Stimulated activated CD4-positive, alpha-beta T cell treated with anti-CD3 and anti-CD28 coated beads, Interleukin-15, amount 100 ng/mL, for 1 hour (primary cell): ENCODE measurements at places on chromosomes 13 and 19.

- DNase-seq: no peak
Observed at GRCh38 chr13:33590936-33591335, 227.0 kb upstream of the RFC3 start.

DNA sequence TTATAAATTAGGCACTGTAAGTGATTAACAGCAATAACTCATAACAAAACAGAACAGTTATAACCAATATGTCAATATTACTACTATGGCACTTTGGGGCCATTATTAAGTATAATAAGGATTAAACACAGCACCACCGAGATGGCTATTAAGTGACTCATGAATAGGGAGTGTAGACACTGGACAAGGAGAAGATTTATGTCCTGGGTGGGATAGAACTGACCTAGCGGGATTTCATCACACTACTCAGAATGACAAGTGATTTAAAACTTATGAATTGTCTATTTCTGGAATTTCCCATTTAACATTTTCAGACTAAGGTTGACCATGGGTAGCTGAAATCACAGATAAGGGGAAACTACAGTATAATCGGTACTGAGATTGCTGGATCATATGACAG is 79.0 kb upstream of the SLC7A1 start:
- DNase-seq: no peak

- peak; percentile 34 for DNase-seq
Observed at GRCh38 chr19:56080669-56081401, 40.3 kb downstream of the ZNF787 start.

- peak; percentile 91 for DNase-seq
Observed at GRCh38 chr19:35612559-35613321, at the start of gene HAUS5. Gene HAUS5, plus strand, starts transcription at chr19:35612735. Its CDS starts 60 bp downstream, at chr19:35612795.

GRCh38 chr19:19205416-19206410 is 2.5 kb upstream of the NR2C2AP start:
- no peak for DNase-seq

- DNase-seq: peak; percentile 55
Observed at GRCh38 chr19:14432791-14433553, at the start of gene PKN1. Gene PKN1, plus strand, starts transcription at chr19:14433306. Its CDS starts 216 bp downstream, at chr19:14433522.

DNA sequence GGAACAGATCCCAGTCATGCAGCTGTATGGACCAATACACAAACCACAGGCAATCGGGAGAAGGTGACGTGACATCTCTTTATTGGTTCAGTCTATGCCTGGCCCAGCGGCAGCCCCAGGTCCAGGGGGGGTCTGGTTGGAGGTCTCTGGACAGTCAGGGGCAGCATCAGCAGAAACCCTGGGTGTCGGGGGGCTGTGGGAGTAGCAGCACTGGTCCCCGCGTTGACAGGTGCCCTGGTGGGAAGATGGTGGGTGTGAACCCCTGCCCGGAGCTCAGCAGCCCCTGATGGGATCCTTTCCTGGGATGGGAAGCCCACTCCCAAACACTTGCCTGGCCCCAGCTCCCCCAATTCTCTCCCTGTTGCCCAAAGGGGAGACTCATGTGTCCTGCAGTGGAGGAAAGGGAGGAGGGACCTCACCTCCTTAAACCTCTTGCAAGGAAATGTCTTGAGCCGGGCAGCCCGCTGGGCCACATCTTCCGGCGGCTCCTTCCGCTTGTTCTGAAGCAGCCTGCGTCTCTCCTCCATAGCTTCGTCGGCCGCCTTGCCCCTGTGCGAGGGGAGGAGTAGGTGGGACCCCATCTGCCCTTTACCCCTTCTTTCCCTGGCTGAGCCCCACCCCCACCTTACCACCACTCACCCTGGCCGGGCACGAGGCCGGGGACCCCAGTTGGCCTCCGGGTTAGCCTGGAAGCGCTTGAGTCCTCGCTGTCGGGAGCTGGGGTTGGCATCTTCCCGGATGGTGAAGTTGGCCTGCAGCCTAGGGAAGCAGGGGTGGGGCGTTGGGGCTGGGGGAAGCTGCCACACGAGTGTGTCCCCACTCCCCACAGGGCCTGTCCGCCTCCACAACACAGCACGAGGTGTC is 2.4 kb upstream of the LYL1 start:
- DNase-seq: no peak

- DNase-seq: no peak
Observed at GRCh38 chr13:66036024-66036614, 1194.0 kb downstream of the PCDH9 start.

- DNase-seq: no peak
Observed at GRCh38 chr13:84294576-84294975, 412.3 kb upstream of the SLITRK1 start.

GRCh38 chr13:48489666-48490065 is 43.2 kb downstream of the RCBTB2 start:
- DNase-seq: no peak

- no peak for DNase-seq
Observed at GRCh38 chr13:51740698-51741097, 63.3 kb downstream of the DHRS12 start.

GRCh38 chr13:43728421-43728820 is 58.4 kb downstream of the ENOX1 start:
- no peak for DNase-seq

DNA sequence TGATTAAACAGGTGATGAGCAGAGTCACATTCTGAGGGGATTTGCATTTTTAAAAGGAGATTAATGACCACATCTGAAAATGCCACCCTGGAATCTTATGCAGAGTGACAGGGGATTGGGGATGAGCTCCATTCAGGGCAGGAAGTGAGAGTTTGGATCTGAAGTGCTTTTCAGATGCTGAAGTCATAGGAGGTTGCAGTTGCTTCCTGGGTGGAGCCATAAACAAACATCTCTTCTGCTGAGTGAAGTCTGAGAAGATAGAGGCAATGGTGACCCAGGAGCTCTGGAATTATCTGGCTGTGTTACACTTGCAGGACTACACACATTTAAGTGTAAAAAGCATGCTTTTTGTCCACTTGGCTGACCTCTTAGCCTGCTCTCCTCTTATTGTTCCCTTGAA is 51.4 kb upstream of the PSG8 start:
- DNase-seq: no peak

- no peak for DNase-seq
Observed at GRCh38 chr19:45526143-45526542, 18.9 kb downstream of the VASP start.

DNA sequence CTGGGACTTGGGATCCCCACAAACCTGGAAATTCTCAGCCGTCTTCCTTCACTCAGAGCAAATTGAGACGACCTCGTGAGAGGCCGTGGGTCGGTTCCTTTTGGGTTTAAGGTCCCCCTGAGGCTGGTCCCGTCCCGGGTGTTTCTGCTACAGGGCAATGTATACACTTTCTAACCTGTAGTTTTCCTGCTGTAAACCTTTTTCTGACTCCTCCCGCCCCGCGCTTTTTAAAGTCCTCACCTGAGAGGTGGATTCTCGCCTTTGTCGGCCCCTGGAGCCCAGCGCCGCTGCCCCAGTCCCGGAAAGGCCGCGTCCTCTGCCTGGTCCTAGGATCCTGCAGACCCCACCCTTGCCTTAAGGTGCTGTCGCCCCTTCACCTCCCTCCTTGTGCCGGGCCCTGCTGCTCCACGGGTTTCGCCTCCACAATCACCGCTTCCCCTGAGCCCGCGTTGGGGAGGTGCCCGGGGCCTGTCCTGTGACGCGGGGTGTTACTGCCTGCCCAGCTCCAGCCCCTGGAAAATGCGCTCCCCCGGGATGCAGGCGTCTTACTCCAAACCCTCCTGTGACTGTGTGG is 391 bp downstream of the ZNF761 start:
- no peak for DNase-seq

GRCh38 chr19:22422211-22422610 is at the start of gene ZNF98:
Gene ZNF98, minus strand, starts transcription at chr19:22422346. Its CDS starts 122 bp downstream, at chr19:22422224.
- DNase-seq: no peak

GRCh38 chr19:55459950-55460657 is 1.3 kb downstream of the ISOC2 start:
- no peak for DNase-seq

- DNase-seq: no peak
Observed at GRCh38 chr13:28753208-28753892, 34.6 kb upstream of the SLC46A3 start.

GRCh38 chr19:6501740-6502648 is at the start of gene TUBB4A:
Gene TUBB4A, minus strand, starts transcription at chr19:6502309. Its CDS starts 97 bp downstream, at chr19:6502212.
- DNase-seq: no peak

DNA sequence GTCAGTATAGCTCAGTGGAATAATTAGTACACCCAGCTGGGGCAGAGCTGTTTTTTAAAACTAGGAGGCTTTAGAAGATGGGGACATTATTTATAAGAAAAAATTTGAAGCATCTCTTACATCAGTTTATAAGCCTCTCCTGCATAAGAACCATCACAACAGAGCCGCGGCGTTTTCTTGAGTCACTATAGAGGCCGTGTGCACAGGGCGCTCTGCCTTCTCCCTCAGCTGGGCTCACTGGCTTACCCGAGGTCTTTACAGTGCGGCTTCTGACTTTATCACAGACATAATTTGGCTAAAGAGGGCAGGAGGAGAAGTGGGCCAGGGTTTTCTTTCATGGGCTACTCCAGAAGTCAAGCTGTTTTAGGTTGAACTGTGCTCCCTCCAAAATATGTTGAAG is 135.5 kb upstream of the RNF113B start:
- DNase-seq: no peak

GRCh38 chr13:37226971-37227370 is 121.5 kb upstream of the CSNK1A1L start:
- DNase-seq: no peak

- DNase-seq: peak; percentile 41
Observed at GRCh38 chr19:35247526-35248309, 1.1 kb upstream of the LSR start.

DNA sequence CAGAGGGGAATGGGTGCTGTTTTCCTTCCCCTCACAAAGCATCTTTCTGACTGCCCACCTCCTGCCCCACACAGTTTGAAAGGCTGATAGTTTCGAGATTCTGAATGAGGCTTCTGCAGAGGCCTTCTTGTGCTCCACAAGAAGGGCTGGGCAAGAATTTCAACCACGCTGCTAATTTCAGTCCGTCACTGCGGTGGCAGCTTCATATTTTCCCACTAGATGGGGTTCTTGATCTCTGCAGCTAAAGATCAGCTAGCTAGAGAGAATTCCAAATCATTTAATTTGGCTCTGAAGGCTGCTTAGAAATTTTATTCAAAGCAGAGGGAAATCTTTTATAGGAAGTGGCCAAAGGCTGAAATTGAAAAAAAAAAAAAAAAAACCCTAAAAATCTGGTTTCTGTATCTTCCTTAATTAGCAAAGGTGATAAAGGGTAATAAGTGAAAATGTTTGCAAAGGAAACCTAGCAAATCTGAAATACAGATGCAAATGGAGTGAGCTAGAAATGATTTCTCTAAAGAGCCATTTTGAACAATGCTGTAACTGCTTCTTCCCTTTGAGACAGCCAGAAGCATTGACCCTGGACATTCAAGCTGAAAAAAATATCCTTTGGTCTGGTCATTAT is 38.0 kb upstream of the C13orf42 start:
- DNase-seq: no peak

- DNase-seq: no peak
Observed at GRCh38 chr19:57071444-57071843, 48.3 kb upstream of the USP29 start.

GRCh38 chr13:68987585-68987984 is 1120.0 kb upstream of the ATXN8OS start:
- DNase-seq: no peak

DNA sequence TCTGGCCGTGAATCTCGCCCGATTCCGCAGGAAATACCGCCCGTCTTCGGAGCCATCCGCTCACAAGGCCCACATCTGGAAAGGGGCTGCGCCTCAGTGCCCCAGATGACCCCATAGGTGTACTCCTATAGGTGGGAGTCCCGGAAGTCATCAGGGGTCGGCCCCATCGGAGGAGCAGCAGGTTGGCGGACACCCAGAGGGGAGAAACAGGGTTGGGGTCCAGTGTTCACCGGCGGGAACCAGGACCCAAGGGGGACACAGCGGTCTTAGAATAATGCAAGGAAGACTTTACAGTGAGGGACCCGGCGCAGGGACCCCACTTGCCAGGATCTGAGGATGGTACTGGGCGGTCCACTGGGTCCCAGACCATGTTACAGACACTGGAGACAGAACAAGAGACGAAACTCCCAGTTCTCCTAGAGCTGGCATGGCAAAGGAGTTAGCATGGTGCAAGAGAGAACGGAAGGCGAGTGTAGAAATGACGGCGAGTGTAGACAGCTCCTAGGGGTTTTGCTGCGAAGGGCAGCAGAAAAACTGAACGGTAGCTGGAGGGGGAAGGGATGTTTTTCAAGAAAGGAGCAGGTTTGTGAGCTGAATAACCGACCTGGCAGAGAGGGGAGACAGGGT is 4.2 kb upstream of the RGL3 start:
- DNase-seq: no peak

DNA sequence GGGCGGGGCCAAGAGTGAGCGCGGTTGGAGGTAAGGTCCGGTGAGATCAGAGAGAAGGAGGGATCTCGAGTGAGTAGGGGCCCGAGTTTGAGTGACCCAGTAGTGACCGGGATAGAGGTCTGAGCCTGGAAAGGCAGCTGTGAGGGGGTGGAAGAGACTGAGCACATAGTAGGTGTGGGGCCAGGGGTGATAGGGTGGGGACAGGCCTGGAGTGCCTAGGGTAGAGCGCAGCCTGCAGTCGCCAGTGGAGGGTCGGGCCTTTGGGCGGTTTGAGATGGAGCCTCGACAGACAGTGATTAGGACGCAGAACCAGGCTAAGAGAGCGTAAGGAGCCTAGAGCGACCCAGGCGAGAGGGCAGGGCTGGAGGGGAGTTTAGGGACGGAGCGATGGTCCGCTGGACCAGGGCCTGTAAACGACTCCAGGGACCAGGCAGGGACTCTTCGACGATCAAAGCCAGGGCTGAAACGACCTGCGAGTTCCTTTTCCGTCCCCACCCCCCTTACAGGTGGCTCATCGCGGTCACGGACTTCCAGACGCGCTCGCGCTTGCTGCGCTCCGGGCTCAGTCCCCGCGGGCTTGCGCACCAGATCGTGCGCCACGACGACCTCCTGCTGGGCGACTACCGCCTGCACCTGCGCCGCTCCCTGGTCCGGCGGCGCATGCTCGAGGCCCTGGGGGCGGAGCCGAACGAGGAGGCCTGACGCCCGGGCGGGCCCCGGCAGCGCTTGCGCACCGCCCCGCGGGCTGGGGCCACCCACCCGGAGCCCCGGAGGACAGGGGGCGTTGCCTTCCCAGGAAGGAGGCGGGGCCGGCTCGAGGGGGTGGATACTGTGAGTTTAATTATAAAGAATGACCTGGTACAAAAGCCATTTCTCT is 9.4 kb downstream of the C19orf81 start:
- no peak for DNase-seq

GRCh38 chr13:46561691-46562090 is 8.7 kb downstream of the LRCH1 start:
- DNase-seq: no peak

DNA sequence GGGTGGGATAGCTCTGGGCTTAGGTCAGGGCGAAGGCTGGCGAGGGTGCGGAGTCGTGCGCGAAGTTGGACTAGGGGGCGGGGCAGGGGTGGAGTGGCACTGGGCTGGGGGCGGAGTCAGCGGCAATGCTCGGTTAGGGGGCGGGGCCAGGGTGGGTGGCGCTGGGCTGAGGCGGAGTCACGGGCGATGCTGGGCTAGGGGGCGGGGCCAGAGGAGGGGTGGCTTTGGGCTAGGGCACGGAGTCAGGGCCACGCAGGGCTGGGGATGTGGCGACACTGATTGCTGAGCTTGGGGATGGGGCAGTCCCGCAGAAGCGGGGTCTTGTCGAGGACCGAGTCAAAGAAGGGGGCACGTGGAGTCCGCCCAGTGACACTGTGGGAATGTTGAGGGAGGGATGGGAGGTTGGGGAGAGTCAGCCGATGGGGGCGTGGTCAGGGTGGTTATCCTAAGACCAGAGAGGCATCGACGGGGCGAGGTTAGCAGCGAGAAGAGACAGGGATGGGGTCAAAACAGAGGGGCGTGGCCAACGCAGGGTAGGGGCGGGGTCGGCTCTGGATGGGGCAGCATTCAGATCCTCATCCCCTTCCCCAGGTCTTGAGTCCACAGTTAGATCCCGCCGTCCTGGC is 8.7 kb downstream of the HOMER3 start:
- DNase-seq: peak; percentile 69
